ENCODE measurements at places on chromosomes 12 and 14. TPM values are rescaled to one million over a fixed set of nuclear protein-coding genes. Genes with fewer than 3 reads are reported as not detected.

The SPX gene
- not detected for total RNA-seq

The OGFOD2 gene
- total RNA-seq, result 12.5 TPM

The MGST1 gene
- 205 TPM for total RNA-seq

The PTPN21 gene
- 14.5 TPM for total RNA-seq

The B3GNT4 gene
- 0.42 TPM for total RNA-seq

The RD3L gene
- total RNA-seq, result not detected

The DLGAP5 gene
- 5.4 TPM for total RNA-seq

The CCDC177 gene
- not detected for total RNA-seq

The PPP1R1A gene
- 0.15 TPM for total RNA-seq

The MYH6 gene
- not detected for total RNA-seq

DNA sequence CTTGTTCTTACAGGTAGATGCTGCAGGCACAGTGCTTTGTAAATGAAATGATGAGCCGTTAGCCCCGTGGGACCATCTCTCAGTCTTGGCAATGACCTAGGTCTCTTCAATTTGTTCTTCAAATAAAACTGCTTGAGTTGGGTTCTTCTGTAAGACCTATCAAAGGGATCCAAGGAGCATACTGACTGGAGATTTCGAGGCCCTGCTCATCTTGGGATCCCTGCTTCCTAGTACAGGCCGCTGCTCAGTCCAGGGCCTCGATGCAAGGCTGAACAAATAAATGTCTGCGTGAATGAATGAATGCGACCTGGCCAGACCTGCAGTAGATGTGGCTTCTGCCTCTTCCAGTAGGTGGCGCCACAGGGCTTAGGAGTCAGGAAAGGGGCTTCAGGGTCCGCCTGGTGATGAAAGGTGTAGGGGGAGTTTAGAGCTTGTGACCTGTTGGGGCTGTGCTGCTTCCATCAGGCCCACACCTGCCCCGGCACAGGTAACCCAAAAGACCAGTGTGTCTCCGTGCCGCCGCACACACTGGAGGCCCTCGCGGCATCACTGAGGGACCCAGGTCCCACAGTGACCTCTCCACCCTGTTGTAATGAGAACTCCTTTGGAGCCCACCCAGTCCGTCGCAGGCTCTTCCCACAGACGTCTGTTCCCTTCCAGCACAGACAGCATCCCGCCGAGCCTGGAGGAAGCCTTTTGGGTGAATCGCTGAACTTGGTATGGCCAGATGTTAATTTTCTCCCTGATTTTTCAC, 4.4 kb downstream of the CACNA1C start:
- no peak for DNase-seq

- DNase-seq, result no peak
These were observed 132.0 kb upstream of the NOVA1 start for GRCh38 chr14:26729851-26730250.

GRCh38 chr12:89225401-89225800, 126.9 kb downstream of the DUSP6 start:
- DNase-seq, result no peak

DNA sequence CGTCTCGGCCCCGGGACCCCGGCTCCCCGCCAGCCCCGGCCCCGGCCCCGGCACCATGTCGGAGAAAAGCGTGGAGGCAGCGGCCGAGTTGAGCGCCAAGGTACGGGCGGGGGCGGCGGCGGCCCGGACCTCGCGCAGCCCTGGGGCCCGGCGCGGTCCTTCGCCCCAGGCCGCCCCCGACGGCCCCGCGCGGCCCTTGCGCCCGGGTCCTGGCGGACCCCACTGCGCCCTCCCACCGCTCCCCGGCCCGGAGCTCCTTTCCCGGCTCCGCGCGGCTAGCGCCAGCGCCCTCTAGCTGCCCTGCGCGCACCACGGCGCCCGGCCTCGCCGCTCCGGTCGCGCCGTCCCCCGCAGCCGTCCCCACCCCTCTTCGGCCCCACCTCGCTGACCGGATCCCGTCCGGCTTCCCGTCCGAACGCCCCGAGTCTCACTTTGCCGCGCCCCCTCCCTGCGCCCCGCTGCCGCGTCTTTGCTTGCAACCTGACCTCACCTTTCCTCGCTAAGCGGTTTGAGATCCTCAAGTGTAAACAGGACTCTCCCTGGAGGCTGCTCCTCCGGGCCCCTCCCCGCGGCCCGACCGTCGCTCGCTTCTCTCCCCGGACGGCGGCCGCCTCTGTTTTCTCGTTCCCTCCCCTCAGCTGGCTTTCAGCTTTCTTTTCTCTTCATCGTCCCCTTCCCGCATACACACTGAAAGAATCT, 637 bp downstream of the PTMS start:
- DNase-seq, result no peak

- no peak for DNase-seq
These were observed 51.6 kb downstream of the TMTC1 start for GRCh38 chr12:29732191-29732590.

GRCh38 chr12:3601461-3602150, 110.6 kb downstream of the PRMT8 start:
- no peak for DNase-seq

GRCh38 chr12:60501124-60501729, 905.4 kb downstream of the SLC16A7 start:
- no peak for DNase-seq

- no peak for DNase-seq
These were observed 331.7 kb downstream of the ETNK1 start for GRCh38 chr12:22956690-22957089.

DNA sequence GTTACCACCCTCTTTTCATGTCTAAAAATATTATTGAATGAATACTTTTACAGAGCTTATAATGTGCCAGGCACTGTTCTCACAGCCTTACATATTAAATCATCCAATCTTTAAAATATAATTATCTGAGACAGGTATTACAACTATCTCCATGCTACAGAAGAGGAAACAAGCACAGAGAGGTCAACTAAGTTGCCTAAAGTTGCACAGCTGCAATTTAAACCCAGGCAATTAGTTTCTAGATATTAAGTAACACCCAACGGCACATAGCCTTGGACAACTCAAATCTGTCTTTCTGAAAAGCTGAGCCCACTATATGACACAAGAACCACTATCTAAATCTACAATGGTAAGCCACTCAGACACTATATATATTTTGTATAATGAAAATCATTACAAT, 92.6 kb downstream of the SLC2A13 start:
- DNase-seq, result no peak

DNA sequence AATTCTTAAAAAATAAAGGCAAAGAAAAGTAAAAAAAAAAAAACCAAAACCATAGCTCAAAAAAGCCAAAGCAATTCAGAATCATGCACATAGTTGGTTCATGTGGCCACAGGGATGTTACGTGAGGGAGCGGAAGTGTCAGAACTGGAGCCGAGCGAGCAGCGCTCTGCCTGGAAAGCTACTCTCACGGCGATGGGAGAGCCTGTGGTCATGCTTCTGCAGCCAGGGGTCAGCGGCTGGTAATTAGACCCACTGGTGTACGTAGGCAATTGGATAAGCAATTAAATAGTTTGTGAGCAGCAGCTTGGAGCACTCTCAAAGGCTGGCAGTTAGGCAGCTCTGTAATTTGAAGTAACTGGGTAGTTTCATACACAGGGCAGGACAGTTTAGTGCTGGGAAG, 58.1 kb downstream of the TRHDE start:
- DNase-seq, result no peak

- no peak for DNase-seq
These were observed 262.6 kb upstream of the BTG1 start for GRCh38 chr12:92408072-92408900.

- no peak for DNase-seq
These were observed 8.1 kb upstream of the GAPDH start for GRCh38 chr12:6526201-6526600.

DNA sequence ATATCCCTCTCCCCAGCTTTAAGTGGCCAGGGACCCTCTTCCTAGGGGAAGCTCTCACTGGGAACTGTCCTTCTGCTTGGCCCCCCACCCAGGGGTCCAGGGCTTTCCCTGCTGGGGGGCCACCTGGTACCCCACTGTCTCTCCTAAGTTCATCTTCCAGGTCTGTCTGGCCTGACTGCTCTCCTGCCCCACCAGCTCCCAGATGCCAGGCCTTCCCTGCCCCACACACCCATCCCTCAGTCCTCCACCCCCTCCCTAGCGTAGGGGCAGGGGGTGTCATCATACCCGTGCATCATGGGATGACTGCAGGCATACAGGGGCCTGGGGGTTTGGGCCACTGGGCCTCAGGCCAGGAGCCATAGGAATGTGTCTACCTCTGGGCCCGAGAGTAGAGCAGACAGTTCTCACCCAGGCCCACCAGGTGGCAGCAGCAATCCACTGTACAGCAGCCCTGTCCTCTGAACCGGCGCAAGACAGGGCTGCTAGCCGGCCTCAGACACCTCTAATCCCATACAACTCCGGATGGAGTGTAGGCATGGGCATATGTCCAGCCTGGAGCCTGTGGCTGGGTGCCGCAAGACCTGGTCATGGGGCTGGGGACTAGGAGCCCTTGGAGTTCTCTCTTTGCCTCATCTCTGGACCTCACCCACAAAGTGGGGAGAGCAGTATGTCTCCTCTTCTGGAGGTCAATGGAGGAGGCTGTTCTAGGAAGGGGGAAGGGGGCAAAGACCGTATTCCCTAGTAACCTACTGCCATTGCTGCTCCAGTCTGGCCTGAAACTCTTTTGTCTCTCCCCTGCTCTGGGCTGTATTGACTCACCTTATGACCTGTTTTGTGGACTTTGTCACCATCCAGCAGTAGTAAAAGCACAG, 10.0 kb upstream of the SMARCD1 start:
- no peak for DNase-seq

DNA sequence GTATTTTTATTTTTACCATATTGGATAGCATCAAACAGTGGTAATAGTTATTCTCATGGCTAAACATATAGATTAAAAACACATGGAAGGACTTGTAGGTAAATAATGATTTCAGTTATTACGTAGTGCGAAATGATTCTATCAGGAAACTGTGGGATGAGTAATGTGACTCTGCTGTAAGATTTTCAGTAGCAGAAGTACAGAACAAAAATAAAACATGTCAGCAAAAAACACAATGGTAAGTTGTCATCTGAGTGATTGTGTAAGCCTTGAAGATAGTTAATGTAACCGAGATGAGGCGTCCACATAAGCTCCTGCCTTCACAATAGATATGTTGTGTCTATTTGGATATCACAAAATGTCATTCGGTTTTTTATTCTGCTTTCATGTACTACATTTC, 99.8 kb downstream of the BORCS5 start:
- no peak for DNase-seq

DNA sequence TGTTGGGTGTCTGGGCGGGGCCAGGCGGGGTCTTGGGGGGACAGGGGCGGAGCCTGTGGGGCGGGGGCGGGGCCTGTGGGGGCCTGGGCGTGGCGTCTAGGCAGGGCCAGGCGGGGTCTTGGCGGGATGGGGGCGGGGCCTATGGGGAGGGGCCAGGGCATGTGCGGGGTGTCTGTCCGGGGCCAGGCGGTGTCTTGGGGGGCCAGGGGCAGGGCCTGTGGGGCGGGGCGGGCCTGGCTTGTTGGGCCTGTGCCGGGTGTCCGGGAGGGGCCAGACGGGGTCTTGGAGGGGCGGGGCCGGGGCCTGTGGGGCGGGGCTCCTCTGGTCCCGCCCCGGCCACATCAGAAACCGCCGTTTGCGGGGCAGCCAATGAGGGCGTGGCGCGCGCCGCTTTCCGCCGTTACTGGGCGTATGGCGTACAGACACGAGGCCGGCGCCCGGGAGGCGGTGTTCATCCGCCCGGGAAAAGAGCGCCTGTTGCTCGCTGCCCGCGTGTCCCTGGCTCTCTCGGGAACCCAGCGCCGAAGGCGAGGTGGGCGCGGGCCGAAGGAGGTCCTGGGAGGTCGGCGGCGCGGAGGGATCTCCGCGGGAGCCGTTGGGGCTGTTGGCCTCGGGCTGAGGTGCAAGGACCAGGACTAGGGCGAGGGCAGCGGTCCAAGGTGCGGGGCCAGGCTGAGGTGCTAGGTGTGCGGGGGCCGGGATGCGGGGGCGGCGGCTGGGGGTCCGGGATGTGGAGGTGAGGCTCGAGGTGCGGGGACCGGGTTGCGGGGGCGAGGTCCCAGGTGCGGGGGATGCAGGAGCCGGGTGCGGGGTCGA, at the start of gene PIWIL1:
Gene PIWIL1 (plus strand): TSS at position 400 of the 816 bp plus-strand sequence. CDS start 4,705 bp downstream, outside the sequence.
- no peak for DNase-seq

DNA sequence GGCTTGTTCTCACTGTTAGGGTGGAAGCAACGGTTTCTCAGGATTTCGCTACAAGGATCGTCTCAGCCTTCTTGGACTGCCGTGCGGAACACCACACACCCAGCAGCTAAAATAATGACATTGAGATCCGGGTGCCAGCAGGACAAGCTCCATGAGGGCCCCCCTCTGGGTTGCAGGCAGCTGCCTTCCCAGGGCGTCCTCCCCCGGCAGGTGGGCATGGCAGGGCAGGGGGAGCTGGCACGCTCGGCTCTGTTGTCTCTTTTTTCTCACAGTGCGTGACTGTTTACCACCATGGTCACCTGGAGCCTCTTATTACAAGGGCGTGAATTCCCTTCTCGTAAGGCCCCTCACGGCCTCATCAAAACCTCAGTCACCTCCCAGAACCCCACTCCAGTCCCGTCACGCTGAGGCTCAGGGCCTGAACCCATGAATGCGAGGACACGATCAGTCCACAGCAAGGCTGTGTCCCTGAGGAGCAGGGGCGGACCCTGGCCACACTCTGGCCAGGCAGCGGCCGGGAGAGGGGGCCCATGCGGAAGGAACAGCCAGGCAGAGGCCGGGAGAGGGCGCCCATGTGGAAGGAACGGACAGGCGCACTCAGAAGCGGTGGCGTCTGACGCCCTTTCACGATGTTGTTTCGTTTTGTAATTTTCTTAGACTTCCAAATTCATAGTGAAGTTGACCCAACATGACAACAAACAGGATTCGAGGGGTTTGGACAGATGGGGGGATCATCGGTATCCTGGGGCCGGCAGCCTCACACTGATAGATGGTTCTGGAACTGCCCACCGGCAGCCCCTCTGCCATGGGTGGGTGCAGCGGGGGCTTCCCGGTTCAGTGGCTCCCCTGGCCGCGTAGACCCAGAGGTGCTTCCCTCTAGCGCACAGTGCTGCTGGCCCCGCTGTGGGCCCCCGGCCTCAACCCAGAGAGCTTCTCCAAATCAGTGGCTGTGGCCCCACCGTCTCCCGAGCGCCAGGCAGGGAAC, 10.0 kb downstream of the LRCOL1 start:
- no peak for DNase-seq

GRCh38 chr12:46609273-46609623, 216.5 kb downstream of the SLC38A4 start:
- no peak for DNase-seq

DNA sequence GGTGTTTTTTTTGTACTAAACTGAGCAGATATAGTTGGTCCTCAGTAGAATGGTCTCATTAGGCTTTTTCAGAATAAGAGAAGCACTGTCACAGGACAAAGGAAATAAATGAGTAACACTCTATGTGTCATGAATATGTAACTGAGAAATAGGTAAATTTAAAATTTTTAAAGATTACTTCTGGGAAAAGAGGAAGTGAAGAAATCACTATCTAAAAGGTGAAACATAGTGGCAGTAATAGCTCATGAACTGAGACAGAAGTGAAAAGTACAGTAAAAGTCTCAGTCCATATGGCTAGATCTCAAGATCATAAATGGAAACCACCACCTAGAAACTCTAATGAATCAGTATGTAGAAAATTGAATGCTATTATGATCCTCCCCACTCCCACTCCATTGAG, 89.3 kb upstream of the TTC7B start:
- no peak for DNase-seq

- no peak for DNase-seq
These were observed 40.1 kb downstream of the NGB start for GRCh38 chr14:77230914-77231313.

- DNase-seq, result no peak
These were observed 224.6 kb upstream of the FOXN3 start for GRCh38 chr14:89641495-89642175.

All from esophagus squamous epithelium (tissue), 5 donors.